LNCaP clone FGC (cell line): ENCODE measurements at places on chromosomes 1 and 21.

- DNase-seq: no peak
Measured at GRCh38 chr1:119631433-119632102, 16.5 kb downstream of the ZNF697 start.

DNA sequence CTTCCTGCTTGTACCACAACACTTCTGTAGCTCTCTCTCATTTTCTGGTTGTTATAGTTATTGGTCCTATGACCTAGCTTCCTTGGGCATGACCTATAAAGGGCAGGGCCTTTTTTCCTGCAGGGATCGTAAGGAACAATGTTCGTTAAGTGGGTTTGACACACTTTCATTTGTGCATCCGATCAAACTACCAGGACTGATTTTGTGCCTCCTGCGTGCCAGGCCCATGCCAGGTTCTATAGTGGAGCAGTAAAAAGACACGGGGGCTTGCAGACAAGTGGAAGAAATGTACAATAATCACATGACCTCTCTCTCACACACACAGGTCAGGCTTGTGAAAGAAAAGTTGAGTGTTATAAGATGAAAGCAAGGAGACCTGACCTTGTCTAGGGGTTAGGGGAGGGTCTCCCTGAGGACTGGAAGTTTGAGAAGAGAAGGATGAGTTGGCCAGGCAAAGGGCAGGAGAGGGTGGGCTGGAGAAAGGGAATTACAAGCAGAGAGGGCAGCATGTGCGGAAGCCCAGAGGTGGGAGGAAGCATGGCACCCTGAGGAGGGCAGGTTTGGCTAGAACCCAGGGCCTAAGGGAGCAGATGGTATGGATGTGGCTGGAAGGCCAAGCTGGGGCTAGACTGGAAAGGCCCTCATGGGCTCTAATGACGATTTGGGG lies 145.4 kb downstream of the GRIK3 start:
- no peak for DNase-seq

- DNase-seq: peak; percentile 31
Measured at GRCh38 chr21:33901412-33902288, 14.0 kb downstream of the ATP5PO start.

GRCh38 chr1:113657126-113657525 lies 102.2 kb downstream of the PHTF1 start:
- no peak for DNase-seq

GRCh38 chr1:212612041-212612961 lies 3.7 kb downstream of the ATF3 start:
- DNase-seq: no peak

DNA sequence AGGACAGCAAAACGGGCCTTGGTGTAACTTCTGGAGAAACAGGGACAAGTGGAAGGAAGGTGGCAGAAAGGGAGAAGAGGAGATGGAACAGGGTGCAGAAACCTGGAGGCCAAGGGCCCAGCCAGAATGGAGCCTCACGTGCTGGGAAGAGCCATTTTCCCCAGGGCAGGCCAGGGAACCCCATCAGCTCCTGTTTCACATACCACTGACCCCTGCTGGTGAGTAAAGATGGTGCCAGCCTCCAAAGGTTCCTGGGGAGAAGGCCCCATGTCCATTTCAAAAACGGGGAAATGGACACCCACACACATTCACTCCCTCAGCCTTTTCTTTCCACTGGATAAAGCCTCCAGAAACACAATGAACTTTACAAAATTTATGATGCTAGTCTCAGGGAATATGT lies 57.6 kb upstream of the JUN start:
- no peak for DNase-seq

GRCh38 chr1:49526672-49527071 lies 497.1 kb downstream of the AGBL4 start:
- DNase-seq: no peak

GRCh38 chr1:966135-966703 lies at the start of gene PLEKHN1:
Gene PLEKHN1, plus strand, starts transcription at chr1:966482. Its CDS starts 50 bp downstream, at chr1:966532.
- DNase-seq: no peak

GRCh38 chr1:42529724-42530181 lies 66.7 kb downstream of the CCDC30 start:
- DNase-seq: no peak

DNA sequence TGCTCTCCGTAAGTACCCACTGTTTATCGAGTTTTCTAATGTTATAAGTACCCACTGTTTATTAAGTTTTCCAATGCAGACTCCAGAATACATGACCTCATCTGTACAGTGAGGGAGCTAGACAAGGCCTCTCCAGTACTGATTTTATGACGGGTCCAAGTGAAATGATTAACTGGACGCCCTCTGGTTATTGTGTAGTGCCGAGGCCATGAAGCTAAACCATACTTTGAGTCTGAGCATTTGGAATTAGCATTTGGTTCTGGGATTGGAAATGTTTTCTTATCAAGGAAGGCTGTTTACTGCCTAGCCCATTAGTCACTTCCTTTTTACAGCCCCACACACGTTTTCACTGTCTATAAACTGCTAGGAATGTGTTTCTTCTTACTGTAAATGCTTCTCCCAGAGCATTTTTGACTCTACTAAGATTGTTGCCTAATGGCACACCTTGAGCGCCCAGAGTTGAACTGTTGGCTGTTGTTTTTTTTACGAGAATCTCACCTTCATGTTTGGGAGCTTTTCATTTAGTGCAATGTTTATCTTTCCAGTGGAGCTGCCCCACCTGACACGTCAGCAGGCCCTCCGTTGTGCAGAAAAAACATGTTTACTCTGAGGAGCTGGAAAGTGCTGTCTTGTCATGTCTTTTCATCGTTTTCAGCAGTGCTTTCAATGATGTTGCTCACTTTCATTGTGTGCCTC lies 26.9 kb downstream of the SPATA46 start:
- no peak for DNase-seq

- DNase-seq: no peak
Measured at GRCh38 chr1:99482286-99482685, 163.6 kb upstream of the PALMD start.

DNA sequence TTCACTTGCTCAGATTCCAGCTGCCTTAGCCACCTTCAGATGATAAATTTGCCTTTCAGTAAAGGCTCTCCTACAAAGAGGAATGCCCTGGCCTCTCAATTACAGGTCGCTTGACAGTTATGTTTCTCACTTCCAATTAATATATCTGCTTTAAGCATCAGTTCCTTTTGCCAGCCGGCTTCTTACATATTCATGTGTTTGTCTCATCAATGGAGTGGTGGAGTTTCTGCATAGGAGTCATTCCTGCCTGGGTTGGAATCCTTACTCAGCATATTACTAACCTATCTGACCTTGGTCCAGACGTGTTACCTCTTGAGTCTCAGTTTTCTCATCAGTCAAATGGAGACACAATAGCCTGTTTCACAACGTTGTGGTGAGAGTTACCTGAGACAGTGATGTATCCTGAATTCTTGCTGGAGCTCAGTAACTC lies 9.4 kb upstream of the SESN2 start:
- DNase-seq: no peak
